ENCODE measurements at places on chromosomes 16 and 17.

DNA sequence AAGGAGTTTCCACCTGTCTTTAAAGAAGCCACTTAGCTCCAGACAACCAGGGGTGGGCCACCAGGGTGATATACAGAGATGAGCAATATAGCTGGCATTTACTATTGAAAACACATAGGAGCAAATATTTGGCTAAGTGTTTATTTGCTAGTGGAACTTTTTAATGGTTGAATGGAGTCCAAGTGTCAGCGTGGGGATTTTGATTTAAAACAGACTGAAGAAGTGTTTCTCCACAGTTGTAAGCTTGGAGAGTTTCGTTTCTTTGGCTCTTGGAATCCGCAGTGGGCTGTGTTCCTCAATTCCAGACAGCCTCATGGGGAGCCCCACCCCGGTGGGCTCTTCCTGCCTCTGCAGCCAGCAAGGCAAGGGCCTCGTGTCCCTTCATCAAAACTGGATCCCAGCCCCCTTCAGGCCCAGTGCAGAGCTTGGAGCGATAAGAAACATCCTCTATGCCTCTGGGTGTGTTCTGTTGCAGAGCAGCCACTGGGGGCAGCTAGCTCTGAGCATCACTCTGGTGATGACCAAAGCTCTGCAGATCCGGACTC, 36.1 kb downstream of the NOG start:
- no peak for DNase-seq

DNA sequence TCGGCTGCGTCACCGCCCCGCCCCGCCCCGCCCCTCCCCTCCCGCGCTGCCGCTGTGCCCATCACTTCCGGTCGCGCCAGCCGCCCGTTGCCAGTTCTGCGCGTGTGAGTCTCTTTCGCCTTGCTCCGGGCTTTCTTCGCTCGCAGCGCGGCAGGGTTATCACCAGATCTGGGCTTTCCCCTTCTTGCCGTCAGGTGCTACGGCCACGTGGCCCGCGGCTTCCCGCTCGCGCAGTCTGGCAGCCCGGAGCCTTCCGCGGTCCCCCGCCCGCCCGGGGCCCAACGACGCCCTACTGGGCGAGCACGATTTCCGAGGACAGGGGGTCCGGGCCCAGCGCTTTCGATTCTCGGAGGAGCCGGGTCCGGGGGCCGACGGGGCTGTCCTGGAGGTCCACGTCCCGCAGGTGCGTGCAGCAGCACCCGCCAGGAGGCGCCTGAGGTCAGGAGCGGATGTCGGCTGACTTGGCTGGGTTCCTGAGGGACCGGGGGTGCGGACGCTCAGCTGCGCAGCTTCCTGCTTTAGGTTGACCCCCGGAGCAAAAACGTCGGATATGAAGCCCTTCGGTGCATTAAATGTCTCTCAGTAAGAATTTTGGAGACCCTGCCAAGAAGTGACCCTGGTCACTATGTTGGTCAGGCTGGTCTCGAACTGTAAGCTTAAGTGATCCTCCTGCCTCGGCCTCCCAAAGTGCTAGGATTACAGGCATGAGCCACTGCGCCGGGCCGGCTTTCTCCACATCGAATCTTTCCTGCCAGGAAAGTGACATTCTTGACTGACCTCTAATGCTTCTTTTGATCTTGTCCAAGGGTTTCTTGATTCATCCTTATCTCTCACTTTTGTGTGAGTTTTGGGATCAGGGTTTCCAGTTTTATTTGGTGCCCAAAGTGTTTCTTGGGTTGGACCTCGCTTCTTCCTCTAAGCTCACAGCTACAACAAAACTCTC, at the start of gene METTL23:
Gene METTL23 (plus strand): TSS at position 64 of the 943 bp plus-strand sequence. CDS start 2,872 bp downstream, outside the sequence.
- no peak for DNase-seq

DNA sequence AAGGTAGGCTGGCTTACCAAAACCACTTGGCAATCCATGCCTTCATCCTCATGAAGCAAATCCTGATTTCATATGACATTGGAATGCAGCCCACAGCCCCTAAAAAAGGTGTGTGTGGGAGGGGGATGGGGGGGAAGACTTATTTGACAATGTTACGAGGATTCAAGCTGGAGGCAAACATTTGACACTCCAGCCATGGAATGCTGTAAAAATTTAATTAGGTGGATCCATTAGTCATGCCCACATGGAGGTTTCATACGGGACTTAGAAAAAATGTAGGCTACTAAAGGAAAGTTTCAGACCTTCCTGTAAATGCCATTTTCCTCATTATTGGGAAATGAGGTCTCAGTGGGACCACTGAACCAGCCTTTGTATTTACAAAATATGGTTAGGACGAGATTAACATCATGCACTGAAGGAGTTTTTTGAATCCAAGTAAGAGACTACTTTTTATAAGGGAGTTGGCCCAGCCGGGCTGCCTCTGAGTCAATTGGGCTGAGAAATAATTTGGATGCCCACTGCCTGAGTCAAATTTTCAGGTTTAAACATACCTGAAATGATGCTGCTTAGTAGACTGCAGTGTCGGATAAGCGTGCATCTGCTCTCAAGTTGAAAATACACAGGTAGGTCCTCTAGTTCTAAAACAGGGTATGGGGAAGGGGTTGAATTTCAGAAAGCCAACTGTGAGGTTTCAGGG, 44.6 kb upstream of the MAF start:
- DNase-seq, result no peak

GRCh38 chr16:72939247-72939646, 108.7 kb downstream of the ZFHX3 start:
- no peak for DNase-seq

DNA sequence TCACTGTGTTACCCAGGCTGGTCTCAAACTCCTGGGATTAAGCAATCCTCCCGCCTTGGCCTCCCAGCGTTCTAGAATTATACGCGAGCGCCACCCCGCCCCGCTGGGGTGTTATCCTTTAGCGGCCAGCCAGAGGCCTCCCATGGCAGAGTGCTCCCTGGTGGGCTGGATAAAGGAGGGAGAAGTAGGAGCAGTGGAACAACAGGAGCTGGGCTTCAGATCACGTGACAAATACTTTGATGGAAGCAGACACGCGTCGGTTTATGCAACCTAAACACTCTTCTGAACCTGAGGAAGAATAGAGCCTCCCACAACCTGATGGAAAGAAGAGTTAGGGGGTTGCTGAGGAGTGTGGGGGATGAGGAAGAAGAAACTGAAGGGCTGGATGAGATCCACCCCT, 2114.0 kb downstream of the TP53TG3F start:
- DNase-seq, result no peak

DNA sequence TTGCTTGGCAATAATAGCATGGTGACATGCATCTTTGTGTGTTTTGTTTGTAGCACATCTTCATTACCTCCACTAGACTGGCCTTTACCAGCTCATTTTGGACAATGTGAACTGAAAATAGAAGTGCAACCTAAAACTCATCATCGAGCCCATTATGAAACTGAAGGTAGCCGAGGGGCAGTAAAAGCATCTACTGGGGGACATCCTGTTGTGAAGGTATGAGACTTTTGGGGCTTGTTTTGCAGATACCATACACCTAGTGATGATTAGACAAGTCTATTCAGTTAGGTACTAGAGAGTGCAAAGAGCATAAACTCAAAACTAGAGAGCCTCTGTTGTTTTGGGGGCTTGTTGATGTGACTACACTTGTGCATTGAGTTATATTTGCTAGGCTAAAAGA, 41.2 kb downstream of the NFATC3 start:
- no peak for DNase-seq

GRCh38 chr17:80720610-80721577, 176.3 kb downstream of the RPTOR start:
- no peak for DNase-seq

DNA sequence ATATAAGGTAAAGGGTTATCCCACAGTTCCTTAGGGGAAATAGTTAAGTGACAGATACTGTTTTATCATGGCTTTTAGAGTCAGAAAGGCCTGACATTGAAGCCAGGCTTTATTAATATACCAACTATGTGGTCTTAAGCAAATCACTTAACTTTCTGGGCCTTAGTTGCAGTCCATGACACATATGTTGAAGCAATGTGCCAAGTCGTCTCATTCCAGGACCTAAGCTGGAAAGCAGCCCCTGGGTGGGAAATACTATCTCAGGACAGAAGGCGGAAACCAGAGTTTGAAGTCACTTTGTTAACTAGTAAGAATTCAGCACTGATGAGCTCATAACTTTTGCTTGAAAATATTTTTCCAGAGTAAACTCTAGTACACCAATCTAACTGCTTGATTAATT, 80.0 kb downstream of the USP32 start:
- DNase-seq, result no peak

All from cortex of kidney (tissue), 1 donor.